ENCODE measurements at places on chromosomes 1 and 21.

- no peak for DNase-seq
Measured at GRCh38 chr1:57340334-57341070, 83.4 kb downstream of the DAB1 start.

GRCh38 chr1:43871181-43871910 is 62.3 kb upstream of the ARTN start:
- DNase-seq, result no peak

- DNase-seq, result no peak
Measured at GRCh38 chr1:150568594-150568966, 10.8 kb downstream of the MCL1 start.

DNA sequence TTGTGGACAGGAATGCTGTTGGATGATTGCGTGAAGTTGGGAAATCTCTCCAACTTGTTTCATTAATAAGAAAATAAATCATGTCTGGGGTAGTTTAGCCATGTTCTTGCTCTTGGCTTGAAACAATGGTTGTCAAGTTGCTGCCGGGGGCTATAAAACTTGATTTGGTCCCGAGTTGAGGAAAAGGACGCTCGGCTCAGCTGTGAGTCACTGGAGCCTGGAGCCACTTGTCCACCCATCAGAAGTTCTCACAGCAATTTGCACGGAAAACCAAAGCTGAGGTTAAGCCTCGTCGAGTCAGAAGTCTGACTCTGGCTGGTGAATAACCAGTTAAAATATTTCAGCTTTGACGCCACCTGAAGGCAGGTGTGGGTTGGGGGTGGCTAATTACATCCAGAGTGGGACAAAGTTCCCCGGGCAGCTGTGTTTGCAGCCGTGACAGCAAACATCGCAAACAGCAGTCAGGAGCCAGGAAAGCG is 19.7 kb upstream of the RIPK4 start:
- DNase-seq, result no peak

DNA sequence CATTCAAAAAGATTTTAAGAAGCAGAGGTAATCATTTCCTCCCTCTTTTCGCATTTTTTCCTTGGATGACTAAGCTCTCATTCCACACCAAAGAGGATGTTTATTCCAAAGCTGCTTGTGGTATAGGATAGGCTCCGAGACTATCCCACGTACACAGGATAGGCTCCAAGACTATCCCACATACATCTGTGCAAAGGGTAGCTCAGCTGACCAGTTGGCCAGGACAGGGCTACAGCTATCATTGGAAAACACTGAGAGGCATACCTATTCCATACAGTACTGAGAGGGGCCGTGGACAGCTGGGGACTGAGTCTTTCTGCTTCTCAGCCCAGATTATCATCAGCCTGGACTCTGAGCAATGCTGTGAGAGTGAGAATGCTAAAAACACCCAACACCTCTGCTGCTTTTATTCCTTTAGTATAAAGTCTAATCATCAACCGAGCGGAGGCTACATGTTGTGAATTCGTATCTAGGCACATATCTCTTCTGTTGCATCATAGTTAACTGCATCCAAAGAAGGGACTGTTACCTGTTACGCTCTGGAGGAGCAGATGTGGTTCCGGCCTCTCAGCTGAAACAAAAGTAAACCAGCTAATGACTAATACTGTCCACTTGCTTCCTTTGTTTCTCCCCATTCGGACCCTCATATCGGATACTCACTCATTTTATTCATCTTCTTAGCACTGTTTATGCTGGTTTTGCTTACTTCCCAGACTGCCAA is 141.0 kb downstream of the TNFSF18 start:
- no peak for DNase-seq

GRCh38 chr1:28280977-28281381 is 21.7 kb downstream of the SESN2 start:
- DNase-seq, result no peak

DNA sequence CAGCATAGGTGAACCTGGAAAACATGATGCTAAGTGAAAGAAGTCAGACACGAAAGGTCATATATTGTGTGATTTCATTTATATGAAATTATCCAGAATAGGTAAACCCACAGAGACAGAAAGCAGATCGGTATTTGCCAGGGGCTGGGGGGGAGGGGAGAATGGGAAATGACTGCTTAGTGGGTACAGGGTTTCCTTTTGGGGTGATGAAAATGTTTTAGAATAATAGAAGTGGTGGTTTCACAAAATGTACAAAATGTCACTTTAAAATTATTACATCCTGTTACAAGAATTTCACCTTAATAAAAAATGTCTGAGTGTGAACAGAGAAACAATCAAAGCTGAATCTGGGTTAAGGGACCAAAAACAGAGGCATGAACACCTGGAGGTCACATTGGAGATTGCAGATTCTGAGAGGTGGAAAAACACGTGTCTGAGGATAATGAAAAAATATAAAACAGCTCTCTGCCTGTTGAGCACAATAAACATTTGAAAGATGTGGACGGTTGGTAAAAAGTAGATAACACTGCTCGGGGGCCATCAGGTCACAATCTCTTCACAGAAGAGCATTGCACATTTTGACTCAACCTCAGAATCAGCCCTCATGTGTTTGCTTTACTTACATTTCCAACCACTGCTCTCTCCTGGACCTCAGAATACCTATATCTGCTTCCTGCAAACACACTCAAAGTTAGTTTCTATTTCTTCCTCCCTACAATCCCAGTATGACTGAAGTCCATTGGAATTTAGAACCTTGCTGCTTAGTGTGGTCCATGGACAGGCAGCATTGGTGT is 3.2 kb downstream of the SLAMF6 start:
- DNase-seq, result peak; percentile 47

DNA sequence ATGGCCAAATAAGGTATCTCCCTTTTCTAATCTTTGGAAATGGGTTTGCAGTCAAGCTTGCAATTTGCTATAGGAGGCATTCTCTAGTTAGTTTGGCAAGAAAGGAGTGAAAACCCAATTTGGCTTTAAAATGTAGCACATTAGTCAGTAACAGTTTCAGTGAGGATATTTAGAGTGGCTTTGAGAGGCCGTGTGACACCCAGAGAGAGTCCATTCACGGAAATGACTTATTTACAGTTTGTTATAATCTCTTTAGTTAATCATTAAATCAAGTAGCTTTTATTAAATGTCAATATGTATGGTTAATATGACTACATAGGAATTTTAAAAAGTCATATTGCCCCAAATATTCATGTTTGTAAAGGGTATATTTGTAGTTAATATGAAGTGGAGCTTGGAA is 9.6 kb downstream of the ZBTB18 start:
- DNase-seq, result no peak

DNA sequence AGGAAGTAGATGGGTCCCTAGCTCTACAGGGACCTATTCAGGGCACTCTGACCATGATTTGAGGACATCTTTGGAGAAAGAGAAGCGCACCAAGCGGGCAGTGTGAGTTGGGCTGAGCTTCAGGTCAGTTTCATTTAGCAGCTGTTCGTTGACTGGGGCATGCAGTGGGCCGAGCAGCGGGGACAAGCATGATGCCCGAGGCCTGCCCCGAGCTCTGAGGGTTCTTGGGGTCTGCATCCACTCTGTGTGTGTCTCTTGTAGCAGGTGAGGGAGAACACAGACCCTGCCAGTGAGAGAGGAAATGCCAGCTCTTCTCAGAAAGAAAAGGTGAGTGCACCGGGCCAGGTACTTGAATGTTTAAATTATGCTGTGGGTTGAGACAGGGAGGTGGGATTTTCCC is 5.4 kb downstream of the THAP3 start:
- DNase-seq, result no peak

- peak; percentile 41 for DNase-seq
Measured at GRCh38 chr1:154940213-154940560, 3.7 kb upstream of the PMVK start.

DNA sequence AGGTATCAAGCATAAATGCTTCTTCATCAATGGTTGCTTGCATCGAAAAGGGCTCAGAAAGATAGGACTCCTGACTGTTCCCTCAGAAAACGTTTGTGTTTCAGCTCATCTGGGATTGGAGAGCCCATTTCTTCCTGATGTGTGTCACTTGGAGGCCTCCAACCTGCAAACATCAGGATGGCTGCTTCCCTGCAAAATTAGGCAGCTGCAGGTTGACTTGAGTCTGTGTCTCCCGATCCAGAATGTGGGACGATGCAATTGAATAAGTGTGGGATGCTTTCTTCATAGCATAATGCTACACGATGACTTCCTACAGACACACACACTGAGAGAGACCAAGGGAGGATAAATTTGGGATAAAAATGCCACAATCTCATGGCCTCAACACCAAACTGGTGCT is 42.2 kb downstream of the OLIG1 start:
- DNase-seq, result no peak
